NCI-H2081 (cell line): ENCODE measurements at places on chromosomes 5 and 9.

GRCh38 chr9:82105729-82106128 is 117.2 kb downstream of the SPATA31D1 start:
- no peak for DNase-seq

GRCh38 chr5:151157426-151158286 is at the start of gene ANXA6:
Gene ANXA6 (minus strand): TSS chr5:151157779. CDS start chr5:151147901, 9,878 bp downstream.
- peak; percentile 67 for DNase-seq

- DNase-seq, result no peak
Measured at GRCh38 chr9:26520141-26520540, 372.5 kb downstream of the CAAP1 start.

- no peak for DNase-seq
Measured at GRCh38 chr5:91156242-91156641, 226.9 kb downstream of the ARRDC3 start.

GRCh38 chr5:27450607-27451006 is 412.2 kb upstream of the CDH9 start:
- DNase-seq, result no peak

DNA sequence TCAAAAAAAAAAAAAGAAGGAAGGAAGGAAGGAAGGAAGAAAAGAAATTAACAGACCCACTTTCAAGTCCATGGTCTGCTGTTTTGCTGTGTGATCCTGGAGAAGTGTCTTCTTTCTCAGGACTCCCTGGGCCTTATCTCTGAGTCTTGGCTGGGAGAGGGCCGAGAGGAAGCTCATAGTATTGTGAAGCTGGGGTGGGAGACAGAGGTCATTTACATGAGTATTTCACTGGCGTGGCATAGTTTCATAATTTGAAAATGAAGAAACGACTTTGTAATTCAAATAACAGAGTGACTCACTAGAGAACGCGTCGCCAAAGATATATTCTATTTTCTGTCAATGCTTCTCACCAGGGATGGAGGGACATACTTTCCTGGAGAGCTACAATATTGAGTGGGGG is 2.4 kb upstream of the C9orf50 start:
- DNase-seq, result no peak

DNA sequence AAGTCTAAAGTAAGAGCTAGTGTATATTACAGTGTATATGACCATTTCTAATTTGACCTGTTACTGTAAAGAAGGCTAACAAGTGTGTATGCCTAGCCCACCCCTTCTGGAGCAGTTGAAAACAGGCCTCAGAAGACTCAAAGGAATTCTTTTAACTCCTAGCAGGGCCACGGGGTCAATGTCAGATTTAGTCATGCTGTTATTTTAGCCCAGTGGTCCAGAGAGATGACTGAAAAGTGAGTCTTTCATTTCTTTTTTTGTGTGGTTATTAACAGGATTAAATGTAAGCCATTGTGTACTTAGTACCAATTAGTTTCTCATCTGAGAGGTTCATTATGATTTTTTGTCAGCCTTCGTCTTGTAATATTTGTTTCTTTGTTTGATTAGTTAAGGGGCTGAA is 24.4 kb downstream of the ZCCHC7 start:
- DNase-seq, result no peak

- DNase-seq, result peak; percentile 55
Measured at GRCh38 chr5:126339215-126339805, 83.9 kb upstream of the GRAMD2B start.

GRCh38 chr5:95970359-95970704 is 8.7 kb upstream of the ELL2 start:
- no peak for DNase-seq

- no peak for DNase-seq
Measured at GRCh38 chr9:69579760-69580581, 92.2 kb downstream of the APBA1 start.

DNA sequence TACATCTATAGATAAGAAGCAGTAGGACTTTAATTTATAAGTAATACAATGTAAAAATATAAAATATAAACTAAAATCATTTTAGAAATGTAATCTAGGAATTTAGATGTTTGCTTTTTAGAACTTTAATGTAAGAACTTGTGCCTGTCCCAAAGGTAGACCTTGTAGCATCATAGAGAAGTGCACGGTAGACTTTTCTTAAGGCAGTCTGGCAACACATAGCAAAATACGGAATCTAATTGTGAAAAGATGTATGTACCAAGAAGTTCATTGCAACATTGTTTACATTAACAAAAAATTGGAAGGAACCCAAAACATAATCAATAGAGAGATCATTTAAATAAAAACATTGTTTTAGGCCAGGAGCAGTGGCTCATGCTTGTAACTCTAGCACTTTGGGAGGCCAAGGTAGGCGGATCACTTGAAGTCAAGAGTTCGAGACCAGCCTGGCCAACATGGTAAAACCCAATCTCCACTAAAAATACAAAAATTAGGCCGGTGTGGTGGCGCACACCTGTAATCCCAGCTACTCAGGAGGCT is 84.6 kb upstream of the SMIM15 start:
- DNase-seq, result no peak

- no peak for DNase-seq
Measured at GRCh38 chr9:35683323-35683722, 6.4 kb downstream of the TPM2 start.

DNA sequence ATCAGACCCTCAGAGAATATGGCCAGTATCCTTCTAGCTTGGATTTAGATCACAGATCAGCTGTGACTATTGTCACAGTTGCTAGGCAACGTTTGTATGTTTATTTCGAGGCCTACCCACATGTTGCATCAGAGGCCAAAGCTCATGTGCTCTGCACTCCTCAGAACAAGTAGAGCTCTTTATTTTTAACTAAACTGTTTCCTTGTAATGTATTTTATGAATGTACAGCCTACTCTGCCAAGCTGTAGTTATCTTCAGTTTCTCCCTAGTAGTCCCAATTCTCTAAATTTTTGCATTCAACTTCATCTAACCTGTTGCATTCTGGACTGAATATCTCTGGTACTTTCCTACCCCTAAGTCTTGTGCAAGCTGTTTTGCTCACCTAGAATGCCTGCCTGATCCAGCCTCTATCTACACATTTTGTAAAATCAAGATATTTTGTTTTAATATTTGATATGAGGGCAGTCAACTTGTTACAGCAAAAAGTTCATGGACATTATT is 52.8 kb downstream of the CAST start:
- peak; percentile 16 for DNase-seq

DNA sequence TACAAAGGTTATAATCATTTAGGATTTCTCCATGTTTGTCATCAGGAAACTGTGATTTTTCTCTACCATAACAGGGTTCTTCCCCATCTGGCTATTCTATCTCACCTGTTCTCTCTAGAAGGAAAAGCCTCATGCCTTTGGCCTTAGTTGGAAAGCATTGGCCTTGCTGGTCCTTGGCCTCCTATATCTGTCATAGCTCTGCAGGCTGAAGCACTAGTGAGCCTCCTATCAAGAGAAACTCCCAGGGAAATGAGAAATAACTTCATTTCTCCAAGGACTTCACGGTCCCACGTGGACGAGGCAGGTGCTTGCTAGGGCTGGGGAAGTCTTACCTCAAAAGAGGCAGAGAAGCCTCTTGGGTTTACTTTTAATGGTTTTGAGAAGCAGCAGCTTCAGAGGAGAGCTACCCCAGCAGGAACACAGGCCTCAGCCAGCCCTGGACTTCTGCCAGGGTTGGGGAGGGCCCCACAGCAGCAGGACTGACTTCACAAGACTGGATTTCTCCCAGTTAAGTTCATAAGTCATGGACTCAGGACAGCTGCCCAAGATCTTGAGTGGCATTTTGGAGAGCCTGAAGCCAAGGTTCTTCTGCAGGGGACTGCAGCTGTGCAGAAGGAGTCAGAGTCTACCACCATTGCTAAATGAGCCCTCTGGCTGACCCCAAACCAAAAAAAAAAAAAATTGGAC is 15.8 kb upstream of the PSAT1 start:
- DNase-seq, result no peak

DNA sequence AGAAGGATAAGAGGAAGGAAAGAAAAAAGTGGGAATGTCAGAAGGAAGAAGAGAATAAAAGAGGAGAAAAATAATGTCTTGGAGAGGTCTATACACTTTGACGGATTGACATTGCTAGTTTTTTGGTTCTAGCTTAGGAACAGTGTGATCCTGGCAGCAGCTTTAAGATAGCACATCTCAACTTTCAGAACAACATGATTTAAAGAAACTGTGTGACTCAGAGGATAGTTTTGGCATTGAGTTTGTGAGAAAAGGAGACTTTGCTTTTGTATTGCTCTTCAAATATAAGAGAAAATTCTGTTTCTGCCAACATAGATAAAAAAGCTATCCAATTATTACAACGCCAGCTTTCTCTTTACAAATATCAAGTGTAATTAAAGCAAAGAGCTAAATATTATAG is 260.7 kb upstream of the ARRDC3 start:
- DNase-seq, result no peak
